SK-N-DZ (cell line): ENCODE measurements at places on chromosomes 5 and 9.

DNA sequence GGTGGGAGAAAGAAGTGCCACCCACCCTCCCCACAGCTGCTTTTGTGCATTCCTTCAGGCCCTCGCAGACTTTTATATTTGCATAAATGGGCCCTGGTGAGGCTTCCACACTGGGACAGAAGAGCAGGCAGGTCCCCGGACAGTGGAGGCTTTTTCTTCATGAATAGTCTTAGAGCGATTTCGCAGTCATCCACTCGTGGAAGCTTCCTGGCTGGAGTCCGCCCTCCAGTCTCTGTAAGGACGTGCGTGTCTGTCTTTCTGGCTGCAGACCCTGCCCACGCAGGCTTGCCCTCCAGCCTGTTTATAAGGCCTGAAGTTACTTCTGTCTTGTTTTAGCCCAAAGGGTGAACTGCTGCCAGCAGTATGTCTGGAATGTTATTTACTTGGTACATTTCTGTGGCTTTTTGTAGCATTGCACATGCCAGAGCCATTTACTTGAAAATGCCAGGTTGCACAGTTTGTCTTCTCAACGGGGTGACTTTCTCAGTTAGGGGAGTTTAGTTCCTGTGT lies 195.7 kb downstream of the AOPEP start:
- no peak for DNase-seq

GRCh38 chr9:115002371-115003120 lies 72.2 kb upstream of the TNFSF8 start:
- no peak for DNase-seq

DNA sequence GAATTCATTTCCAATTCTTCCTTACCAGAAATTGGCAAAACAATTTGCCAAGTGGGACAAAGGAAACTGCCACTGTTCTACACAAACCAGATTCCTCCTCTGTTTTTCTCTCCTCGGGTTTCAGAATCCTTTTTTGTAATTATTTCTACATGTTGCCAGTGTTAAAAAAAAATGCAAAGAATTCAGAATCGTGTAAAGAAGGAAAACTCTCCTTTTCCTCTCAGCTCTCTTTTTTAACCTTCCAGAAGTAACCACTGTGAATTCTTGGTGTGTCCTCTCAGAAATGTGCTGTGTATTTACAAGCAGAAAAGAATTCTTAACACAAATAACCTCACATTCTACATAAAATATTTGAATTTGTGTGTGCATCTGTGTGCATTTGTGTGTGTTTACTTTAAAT lies 224.6 kb downstream of the DRD1 start:
- no peak for DNase-seq

- peak; percentile 74 for DNase-seq
These were observed 17.5 kb upstream of the NREP start for GRCh38 chr5:111774525-111774924.

DNA sequence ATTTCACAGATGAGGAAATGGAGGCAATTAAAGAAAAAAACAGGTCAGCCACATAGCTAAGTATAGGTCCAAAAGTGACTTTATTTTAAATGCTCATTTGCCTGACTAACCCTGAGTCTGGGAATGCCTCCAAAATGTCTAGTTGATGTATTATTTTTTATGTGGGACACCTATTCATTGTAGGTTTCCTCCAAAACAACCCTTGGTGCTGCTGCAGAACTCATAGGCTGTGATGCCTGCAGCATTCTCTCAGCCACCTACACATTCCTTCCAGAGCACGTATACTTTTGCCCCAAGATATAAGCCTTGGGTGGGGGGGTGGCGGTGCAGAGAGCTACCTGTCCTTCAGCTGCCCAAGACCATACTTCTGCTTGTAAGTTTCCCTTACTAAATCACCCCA lies 77.4 kb downstream of the MSX2 start:
- no peak for DNase-seq

- DNase-seq: no peak
These were observed 121.4 kb downstream of the DMRT2 start for GRCh38 chr9:1171546-1171945.

DNA sequence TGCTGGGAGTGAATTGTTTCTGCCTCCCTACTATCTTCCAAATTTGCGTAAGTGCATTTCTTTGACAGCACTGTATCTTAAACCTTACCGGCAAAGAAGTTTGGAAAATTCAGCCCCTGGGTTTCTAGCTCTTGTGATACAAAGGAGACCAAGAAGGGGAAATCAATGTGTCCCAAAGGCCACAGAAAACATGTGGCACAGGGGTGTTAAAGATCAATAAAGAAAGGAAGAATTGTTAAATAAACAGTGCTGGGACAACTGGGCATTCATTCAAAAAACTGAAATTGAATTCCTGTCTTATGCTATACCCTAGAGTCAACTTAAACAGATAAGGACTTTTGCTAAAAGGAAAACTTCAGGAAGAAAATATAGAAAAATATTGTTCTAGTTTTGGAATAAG lies 328.1 kb downstream of the MAN2A1 start:
- no peak for DNase-seq

DNA sequence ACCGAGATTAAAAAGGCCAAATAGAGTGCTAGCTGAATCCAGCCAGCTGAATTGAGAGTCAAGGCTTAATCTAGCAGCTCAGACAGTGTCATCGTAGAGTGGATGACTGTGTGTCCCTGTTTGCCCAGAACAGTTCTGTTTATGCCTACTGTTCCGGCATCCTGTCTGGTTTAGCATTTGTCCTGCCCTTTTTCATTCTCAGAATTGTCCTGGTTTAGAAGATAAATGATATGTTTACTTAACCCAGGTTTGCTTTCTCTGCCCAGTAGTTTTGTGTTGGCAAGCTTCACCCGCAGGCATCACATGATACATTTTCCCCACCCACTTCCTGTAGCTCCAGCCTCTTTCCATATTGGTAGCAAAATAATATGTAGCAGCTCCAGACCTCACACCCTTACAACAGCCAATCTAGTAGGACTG lies 41.3 kb upstream of the ZSWIM6 start:
- no peak for DNase-seq
